ENCODE measurements at places on chromosomes 16 and 17.

DNA sequence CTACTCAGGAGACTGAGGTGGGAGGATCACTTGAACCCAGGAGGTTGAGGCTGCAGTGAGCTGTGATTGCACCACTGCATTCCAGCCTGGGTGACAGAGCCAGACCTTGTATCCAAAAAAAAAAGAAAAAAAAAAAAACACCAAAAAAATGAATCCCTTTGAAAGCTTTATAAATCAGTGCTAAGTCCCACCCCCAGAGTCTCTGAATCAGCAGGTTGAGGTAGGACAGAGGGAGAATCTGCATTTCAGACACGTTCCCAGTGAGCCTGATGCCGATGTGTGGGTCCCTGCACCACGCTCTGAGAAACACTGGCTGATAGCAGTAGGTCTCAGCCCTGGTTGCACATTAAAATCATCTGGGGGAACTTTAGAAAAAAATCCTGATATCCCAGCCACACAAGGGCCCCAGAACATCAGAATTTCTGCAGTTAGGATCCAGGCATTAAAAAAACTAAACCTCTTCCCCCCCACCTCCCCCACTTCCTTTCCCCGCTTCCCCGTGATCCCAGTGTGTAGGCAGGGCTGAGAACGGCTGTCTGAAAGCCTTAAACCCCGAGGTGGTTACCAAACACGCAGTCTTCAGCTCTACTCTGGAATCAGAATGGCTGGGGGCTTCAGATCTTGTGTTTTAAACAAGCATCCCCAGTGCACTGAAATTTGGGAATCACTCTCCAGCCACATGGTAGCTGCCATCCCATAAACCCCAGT lies 27.3 kb upstream of the GPRC5B start:
- no peak for DNase-seq

DNA sequence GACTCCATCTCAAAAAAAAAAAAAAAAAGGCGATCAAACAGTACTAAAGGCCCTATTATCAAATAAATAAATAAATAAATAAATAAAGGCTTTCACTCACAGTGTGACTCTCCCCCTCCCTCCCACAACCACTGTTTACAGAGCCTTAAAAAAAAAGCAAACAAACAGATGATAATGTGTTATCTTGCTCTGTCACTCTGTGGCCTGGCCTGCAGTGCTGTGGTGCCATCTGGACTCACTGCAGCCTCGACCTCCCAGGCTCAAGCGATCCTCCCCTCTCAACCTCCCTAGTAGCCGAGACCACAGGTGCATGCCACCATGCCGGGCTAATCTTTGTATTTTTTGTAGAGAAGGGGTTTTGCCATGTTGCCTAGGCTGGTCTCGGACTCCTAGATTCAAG lies 8.1 kb upstream of the NAGLU start:
- DNase-seq: no peak

- no peak for DNase-seq
Measured at GRCh38 chr17:37884516-37884915, 39.7 kb upstream of the TBC1D3K start.

GRCh38 chr17:77432742-77433141 lies 292.0 kb downstream of the SEC14L1 start:
- no peak for DNase-seq

GRCh38 chr17:19718613-19719354 lies 2.4 kb upstream of the SLC47A2 start:
- DNase-seq: no peak

DNA sequence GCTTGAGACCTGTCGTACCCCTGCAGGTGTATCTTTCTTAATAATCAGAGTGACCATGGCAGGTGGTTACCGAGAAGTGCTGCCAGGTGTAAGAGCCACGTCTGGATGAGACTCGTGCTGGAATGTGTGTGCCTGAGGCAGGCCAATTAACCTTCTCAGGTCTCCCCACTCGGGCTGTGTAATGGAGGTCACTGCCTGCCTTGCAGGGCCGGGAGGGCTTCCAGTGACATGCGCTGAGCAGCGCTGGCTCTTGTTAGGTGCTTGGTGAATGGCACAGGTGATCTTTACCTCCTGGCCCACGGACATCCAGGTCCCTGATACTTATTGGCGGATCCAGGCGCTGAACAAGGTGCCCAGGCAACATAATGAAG lies 4.6 kb upstream of the GSE1 start:
- no peak for DNase-seq

DNA sequence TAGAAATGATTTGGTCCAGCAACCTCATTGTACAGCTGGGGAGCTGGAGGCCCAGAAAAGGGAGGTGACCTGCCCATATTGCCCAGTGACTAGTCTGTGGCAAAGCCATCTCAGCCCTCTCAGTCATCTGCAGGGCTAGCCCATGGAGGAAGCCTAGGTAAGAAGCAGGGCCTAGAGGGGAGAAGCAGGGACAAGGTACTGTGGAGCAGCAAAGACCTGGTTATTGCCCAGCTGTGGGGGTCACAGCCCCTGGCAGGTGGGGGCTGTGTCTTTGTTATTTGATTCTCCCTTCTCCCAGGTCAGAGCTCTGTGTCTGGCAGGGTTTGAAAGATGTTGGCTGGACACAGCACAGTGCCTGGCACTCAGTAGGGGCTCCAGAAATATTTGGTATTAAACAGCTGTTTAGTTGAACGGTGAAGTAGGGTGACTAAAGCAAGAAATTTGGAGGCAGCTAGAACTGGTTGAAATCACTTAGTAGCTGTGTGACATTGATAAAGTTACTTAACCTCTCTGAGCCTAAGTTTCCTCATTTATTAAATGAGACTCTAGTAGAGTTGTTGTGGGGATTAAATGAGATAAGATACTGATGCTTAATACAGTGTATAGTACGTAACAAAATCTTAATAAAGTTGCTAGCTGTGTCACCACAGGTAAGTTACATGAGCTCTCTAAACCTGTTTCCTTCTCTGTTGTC lies 17.3 kb downstream of the CCR7 start:
- DNase-seq: peak; percentile 67

- DNase-seq: no peak
Measured at GRCh38 chr16:1082952-1083675, 10.6 kb downstream of the SSTR5 start.

GRCh38 chr16:21684199-21684598 lies 20.4 kb downstream of the OTOA start:
- no peak for DNase-seq

GRCh38 chr16:55386534-55387296 lies 62.7 kb downstream of the IRX6 start:
- DNase-seq: no peak

GRCh38 chr17:80882323-80882722 lies 109.3 kb upstream of the CHMP6 start:
- no peak for DNase-seq

DNA sequence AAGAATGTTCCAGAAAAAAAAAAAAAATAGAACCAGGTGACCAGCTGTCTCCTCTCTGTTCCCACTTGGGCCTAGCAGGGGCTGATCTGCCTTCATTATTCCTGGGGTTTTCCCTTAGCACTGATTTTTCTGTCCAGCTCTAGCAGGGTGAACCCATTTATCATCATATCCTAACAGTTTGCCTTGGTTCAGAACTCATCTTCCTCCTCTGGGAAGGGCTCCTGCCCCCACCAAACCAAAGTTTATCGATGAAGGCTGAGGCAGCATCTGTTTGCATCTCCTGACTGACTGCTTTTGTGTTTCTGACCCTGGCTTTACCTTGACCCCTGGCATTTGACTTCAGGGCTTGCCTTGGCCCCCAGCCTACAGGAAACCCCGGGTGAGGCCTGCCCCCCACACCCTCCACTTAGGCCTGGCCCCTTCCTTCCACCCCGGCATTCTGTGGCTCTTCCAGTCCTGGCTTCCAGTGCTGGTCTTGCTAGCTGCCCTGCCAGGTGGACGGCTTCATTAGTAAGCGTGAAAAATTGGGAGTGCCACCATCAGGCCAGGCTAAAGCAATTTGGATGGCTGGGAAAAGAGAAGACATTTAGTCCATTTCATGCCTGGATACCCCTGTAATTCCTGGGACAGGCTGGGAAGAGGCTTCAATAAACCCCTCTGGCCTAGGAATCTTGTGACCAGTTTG lies 164.9 kb downstream of the CCDC182 start:
- DNase-seq: no peak

DNA sequence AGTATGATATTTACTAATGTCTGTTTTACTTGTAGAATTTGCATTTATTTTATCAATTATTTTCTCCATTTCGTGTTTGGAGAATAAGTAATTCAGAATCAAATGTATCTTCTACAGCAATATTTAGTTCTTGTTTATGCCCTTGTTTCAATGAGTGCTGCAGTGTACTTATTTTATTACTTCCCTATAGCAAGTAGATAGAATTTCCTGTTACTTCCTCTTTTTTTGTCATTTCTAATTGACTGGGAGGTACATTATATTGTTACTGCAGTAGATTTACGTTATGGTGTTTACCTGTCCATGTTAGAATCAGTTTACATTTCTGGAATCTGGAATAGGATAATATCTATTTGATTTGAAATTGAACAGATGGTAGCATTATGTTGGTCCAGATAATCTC lies 71.2 kb downstream of the OMG start:
- no peak for DNase-seq

DNA sequence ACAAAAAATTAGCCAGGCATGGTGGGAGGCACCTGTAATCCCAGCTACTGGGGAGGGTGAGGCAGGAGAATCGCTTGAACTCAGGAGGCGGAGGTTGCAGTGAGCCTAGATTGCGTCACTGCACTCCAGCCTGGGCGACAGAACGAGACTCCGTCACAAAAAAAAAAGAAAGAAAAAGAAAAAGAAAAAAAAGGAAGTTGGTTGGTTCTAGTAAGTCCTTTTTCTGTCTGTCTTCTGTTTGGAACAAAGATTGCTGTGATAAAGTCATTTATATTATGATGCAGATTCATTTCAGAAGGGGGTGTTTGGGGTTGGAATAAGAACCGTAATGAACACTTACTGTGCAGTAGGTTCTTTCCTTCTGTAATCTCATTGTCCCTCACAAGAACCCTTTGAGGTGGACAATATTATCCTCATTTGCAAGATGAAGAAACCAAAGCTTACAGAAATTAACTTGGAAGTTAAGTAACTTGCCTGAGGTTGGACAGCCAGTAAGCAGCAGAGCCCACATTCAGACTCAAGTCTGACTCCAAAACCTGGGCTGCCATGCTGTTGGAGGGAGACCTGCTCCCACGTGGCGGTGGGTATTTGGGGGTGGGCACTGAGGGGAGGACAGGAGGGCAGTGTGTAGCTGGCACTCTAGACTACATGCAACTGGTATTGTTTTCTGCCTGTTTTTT lies 10.3 kb downstream of the MINK1 start:
- DNase-seq: no peak

GRCh38 chr16:75621170-75621477 lies 2.0 kb downstream of the ADAT1 start:
- no peak for DNase-seq

DNA sequence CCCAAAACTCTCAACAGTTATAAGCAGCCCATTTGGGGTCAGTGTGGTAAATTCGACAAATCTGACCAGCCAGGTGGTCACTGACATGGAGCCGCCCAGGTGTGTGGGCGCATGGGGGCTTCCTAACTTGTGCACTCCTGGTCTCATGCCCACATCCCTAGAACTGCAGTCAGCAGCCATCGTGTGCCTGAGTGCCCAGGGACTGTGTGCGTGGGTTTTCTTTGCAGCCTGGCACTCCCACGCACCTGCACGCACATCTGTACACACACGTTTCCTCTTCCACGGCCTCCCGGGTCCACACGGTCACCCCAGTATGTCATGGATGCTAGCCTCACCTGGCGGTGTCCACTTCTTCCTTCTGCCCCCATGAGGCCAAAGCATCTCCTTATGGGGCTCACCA lies 38.9 kb upstream of the ZC3H18 start:
- no peak for DNase-seq

- no peak for DNase-seq
Measured at GRCh38 chr17:65287040-65287439, 149.9 kb downstream of the RGS9 start.

DNA sequence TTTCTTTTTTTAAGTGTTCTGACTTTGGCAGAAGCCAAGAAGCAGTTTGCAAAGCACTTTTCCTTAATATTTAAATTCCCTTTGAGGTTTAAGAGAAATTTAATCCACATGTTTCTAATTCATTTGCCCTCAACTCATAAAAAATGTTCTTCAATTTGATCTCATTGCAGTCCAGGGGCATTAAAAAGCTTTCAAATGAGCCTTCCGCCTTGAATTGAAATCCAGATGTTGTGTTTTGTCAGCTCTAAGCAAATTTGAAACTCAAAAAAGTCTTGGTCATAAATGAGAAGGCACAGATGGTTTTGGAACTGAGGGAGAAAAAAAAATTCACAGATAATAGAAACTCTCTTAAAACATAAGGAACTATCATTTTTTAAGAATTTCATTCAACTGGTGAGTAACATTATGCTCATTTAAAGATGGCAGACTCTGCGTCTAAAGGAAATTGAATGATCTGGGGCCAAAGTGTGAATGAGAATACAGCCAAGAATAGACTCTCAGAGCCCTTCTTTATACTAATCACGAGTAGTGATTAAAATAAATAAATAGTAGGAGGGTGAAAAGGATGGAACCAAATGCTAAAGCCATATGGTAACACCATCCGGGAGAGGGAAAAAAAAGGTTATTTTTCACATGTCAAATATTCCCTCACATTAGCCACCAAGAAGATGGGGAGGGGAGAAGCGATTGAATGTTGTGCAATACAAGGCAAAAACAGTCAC lies 1304.7 kb downstream of the CDH8 start:
- no peak for DNase-seq

DNA sequence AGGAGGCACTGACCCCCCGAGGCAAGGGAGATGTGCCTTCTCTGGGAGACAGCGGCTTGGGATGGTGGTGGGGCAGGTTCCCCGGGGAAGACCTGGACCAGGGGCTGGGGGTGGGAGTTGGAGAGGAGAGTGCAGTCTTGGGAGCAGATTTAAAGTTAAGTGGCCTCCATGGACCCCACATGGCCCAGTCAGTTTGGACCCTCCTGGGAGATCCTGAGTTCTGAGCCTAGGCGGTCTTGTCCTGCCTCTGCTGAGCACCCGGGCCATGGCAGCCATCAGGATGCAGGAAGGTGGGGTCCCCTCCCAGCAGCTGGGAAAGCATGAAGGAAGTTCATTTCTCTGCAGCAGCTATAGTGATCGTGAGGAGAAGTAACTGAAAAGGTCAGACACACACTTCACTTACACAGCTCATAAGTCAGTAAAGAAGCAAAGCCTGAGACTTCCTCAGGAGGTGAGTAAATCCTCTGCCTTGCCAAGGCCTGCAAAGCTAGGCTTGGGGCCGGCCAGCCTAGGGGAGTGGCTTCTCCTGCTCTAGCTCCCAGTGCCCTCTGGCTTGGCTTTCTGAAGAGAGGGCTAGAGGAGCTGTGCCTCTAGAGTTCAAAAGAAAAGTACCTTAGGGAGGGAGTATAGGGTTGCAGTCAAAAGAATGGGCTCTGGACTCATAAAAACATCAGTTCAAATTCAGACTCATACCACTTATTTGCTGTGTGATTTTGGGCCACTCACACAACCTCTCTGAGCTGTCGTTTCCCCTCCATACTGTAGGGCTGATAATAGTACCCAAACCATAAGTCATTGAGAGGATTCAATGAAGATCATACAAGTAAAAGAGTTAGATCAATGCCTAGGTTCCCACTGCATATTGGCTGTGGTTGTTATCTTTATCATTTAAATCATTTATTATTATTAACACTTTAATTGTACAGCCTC lies 31.0 kb upstream of the C16orf78 start:
- DNase-seq: no peak

Data from SHP77 treated with DMSO at 0.1 percent for 48 hours (cell line).